ENCODE measurements at places on chromosomes 2 and 18.
A peak's percentile ranks its signal among the peaks of the same experiment; 100 is the strongest.

DNA sequence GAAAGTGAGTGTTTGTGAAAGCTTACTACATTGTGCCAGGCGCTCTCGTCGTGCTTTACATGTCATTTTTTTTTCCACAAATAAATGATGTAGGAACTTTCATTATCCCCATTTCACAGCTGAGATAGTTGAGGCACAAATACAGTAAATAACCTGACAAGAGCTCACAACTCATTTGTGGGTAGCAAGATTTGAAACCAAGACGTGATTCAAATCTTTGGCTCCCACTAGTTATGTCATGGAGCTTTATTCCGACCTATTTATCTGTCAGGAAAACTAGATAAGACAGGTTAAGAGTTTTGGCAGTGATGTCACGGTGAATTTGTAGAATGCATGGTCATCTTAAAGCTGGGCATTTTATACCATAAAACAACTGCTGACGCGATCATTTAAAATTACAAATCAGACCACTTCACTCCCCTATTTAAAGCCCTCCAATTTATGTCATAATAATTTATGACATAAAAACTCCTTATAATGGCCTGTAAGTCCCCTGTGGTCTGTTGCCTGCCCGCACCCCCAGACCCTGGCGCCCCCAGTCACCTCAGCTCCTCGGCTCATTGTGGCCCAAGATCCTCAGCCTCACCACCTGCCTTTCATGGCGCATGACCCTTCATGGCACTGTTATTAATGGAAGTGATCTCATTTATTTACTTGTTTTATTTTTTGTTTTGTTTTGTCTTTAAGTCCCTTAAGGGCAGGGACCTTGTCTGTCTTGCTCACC, 678 bp upstream of the ZNF24 start:
- DNase-seq: peak; percentile 70

DNA sequence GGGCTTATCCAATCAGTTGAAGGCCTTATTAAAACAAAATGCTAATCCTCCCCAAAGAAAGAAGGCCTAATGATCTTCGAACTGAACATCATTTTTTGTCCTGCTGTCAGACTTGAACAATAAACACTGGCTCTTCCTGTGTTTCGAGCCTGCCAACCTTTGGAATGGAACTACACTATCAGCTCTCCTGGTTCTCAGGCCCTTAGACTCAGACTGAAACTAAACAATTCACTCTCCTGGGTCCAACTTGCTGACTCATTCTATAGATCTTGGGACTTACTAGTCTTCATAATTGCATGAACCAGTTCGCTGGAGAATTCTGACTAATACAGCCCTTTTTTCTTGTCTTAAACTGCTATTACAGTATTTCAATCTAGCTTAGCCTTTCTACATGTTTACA, 235.2 kb downstream of the LNPK start:
- no peak for DNase-seq

- DNase-seq: no peak
Measured at GRCh38 chr2:123085484-123085883, 939.6 kb upstream of the CNTNAP5 start.

DNA sequence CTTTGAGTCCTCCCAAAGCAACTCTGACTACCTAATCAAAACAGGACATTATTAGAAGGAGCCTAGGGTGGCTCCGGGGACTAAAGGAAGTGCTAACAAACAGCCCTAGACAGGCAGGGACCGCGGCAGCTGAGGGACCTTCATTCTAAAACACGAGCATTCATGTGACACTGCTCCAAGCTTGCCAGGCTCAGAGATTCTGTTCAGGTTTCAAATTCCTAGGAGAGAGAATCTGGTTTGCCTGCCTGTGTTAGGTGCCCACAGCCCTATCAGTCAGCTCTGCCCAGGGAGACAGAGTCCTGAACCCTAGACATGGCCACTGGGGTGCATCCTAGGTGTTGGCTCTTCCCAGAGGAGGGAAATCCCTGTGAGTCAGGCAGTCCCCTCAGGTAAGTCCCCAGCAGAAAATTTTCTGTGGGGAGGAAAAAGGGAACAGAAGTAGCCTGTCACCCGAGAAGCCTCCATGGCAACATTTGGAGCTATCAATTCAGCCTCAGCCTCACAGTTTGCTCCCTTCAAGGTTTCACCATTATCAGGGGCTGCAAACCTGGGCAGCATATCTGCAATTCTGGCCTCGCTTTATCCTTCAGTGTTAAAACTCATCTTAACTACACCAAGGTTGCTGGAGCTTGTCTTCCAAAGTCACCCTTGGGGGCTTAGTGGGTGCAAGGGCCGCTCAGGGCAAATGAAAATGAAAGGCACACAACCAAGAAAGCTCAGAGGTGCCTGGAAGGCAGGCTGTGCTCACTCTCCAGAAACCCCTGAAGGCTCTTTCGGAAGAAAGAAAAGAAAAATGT, 28.6 kb downstream of the PCBP1 start:
- DNase-seq: no peak

GRCh38 chr2:66538291-66538690, 103.4 kb downstream of the MEIS1 start:
- no peak for DNase-seq

DNA sequence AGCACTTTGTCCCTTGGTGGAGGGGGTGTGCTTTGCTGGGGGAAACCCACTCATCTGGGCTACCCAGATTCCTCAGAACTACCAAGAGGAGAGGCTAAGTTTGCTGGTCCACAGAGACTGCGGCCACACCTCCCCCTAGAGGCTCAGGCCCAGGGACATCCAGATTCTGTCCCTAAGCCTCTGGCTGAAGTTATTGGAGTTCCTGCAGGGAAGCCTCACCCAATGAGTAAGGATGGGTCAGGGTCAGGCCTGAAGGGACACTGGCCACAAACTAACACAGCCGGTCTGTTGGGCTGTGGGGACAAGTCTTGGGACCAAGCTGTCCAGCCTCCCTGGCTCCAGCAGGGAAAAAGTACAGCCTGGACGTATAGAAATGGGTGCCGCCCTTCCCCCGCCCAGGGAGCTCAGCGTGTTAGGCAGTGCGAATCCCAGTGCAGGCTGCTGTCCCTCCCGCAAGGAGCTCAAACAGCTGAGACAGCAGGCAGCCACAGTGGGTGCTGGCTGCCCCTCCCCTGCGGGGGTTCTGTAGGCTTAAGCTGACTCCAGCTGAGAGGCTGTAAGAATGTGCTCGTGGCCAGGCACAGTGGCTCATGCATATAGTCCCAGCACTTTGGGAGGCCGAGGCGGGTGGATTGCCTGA, 86.9 kb upstream of the ARL5A start:
- no peak for DNase-seq

- DNase-seq: no peak
Measured at GRCh38 chr2:173874003-173874893, 90.9 kb downstream of the SP3 start.

- DNase-seq: peak; percentile 82
Measured at GRCh38 chr2:25877431-25878360, 591 bp downstream of the ASXL2 start.

DNA sequence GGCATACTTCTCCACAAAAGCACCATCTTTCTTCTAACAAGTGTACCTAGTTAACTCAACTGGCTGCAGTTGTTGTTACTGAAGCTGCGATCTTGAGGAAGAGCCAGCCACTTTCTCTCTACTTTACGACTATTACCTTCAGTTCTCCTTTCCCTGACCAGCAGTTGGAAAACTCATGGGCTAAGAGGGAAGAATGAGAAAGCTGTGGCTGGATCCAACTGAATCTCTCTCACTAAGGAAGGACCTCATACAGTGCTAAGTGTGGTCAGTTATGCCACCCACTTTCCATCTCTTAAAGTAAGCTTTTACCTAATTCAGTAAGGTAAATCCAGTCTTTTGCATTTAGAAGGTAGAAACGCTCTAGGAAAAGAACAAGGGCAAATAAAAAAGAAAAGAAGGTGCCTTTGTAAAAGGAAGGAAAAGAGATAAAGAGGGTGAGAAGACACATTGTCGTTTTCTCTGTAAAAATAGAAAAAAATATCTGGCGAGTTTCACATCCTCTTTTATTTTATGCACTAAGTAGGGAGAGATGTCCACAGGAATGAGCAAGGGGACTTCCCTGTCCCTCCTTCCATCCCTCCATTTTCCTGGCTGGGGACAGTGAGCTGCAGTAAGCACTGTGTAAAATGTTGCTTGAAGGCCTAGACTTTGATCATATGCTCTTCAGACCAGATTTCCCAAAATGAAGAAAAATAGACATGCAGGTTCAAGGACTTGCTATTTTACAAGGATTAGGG, 73.4 kb downstream of the PLEKHM3 start:
- DNase-seq: no peak

GRCh38 chr2:170155022-170155722, 22.8 kb upstream of the MYO3B start:
- no peak for DNase-seq

DNA sequence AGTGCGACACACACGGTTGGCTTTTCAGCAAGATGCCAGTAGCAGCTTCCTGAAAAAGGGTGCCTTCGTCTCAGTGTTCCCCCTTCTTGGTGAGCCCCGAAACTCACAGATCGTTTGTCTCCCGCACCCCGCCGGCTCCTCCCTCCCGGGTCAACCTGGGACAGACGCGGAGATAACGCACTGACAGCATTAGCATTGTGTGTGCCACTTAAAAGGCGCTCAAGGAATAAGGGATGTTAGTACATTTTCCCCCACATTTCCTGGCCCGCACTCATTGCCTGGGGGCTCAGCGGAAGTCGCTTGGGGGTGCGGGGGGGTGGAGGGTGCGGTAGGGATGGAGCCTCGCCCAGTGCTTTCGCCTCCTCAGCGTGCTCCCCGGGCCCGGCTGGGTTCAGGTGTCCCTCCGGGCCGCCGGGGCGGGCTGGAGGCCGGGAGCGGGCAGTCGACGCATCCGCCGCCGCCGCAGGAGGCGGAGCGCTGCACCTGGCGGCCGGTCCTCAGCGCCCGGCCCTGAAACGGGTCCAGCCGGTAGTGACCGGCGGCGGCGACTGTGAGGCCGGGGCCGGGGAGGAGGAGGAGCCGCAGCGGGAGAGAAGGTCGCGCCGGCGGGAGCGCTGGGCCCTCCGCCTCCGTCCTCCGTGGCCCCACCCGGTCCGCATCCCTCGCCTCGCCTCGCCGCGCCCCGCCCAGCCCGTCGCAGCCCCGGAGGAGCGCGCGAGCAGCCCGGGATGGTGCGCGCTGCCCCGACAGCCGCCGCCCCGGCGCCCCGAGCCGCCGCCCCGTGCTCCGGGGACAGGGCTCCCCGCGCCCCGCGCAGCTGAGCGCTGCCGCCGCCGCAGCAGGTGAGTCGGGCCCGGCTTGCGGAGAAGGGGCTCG, at the start of gene MFSD6:
TSS of gene MFSD6 (plus strand) at position 694 of the 876 bp plus-strand sequence. CDS start 27,675 bp downstream, outside the sequence.
- DNase-seq: peak; percentile 87

DNA sequence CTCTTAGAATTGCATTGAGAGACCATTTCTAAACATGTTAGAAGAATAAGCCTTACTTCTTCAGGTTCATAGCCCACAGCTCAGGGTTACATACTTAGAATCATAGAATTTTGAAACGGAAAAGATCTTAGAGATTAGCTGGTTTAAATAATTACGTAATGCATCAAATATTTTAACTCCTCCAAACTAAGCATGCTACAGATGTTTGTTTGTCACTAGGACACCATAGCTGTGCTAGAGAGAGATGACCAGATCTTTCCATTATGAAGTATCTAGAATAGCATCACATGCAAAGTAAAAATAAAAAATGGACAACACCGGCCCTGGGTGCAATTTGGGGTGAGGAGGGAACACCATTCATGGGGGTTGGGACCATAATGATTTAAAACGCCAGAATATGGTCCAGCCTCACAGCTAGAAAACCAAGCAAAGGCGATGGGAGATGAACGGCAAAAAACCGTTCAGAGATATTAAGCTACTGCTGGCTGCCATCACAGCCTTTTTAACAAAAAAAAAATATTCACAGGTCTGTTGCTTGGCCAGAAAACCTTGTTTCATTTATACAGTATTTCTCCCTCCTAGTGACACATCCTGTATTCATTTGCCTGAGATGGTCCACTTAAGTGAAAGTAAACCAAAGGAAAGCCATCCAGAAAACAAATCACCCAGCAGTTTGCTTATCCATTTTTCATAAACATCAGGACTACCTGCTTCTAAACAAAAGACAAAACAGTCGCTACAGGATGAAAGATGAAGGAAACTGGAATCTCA, 94.2 kb downstream of the EPHA4 start:
- no peak for DNase-seq

- DNase-seq: peak; percentile 82
Measured at GRCh38 chr2:219344751-219345430, 12.3 kb upstream of the RESP18 start.

DNA sequence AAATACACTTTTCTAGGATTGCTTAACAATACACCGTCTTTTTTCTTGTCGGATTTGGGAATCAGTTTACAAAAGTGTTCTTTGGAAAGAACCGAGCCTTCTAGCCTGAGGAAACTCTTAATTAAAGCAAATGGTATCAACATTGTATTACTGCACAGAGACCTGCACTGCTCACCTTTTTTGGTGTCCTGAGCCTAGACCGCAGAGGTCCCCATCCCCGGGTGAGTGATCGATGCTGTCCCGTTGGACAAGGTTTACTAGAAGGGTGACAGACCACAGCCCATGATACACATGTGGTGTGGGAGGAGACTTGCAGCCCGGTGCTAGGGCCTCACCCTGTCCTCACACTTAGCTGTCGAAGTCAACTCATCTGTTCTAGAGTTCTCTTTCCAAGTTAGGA, 55.3 kb downstream of the TSHZ1 start:
- no peak for DNase-seq

- no peak for DNase-seq
Measured at GRCh38 chr2:221350616-221351015, 221.5 kb downstream of the EPHA4 start.

DNA sequence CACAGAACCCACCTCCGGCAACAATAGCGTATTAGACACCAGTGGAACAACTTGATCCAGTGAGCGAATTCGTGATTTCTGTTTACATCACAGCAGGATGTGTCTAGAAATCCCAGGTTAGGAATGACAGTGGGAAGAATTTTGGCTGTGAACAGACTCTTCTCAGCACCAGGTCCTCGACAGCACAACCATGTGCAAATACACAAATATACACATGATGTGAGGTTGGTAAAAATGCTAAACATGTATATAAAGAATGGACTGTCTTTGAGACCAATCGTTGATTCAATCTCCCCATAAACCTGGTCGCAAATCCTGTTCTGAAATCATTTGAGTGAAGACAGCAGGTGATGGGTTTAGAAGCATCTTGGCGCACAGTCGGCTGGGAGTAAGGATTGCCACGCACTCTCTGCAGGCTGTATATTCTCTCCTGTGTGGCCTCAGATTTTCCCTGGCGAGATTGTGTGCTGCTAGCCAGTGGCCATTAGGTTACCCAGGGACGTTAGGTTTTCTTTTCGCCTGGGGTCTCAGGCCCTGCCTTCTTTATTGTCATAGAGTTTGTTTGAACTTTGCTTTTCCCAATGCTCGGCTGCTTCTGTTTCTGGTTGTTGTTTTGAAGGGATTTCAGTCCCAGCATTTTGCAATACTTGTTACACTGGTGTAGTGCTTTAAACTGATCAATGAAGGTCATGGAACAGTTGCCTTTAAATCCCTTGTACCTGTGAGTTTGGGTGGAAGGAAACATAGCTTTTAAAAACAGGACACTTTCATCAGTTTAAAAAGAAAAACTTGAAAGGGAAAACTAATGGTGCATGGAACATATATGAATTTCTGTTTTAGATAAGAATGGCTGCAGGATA, 147.3 kb downstream of the ALPK2 start:
- DNase-seq: no peak

DNA sequence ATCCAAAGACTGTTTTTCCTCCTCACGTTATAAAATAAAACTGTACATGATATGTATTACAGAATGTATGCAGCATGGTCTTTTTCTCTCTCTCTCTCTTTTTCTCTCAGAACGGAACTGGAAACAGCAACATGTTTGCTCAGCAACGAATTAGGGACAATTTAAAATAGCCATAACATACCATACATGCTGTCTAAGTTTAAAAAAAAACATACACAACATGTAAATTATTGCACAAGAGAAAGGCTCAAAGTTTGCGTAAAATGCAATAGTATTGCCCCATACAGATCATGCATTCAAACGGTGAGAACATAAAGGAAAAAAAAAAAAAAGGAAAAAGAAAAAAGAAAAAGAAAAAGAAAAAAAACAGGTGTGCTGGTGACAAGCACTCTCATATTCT, 93.6 kb downstream of the BCL11A start:
- no peak for DNase-seq

All from aorta (tissue), 5 donors.